Ureter (tissue), 1 donor: ENCODE measurements at places on chromosomes 12 and 14. TPM values are rescaled to one million over a fixed set of nuclear protein-coding genes. Genes with fewer than 3 reads are reported as not detected.

Gene SOX5
- total RNA-seq, result 23.5 TPM

Gene DLGAP5
- 0.21 TPM for total RNA-seq

Gene DDHD1
- 34.1 TPM for total RNA-seq

Gene TMEM229B
- 24.7 TPM for total RNA-seq

Gene ACOT6
- not detected for total RNA-seq

Gene CFAP251
- total RNA-seq, result 3.9 TPM

Gene KCNH3
- 1.1 TPM for total RNA-seq

Gene NABP2
- total RNA-seq, result 27.9 TPM
